ENCODE measurements at places on chromosomes 1 and 21.

- no peak for ATAC-seq
Measured at GRCh38 chr1:115880981-115881672, 40.2 kb upstream of the NHLH2 start.

DNA sequence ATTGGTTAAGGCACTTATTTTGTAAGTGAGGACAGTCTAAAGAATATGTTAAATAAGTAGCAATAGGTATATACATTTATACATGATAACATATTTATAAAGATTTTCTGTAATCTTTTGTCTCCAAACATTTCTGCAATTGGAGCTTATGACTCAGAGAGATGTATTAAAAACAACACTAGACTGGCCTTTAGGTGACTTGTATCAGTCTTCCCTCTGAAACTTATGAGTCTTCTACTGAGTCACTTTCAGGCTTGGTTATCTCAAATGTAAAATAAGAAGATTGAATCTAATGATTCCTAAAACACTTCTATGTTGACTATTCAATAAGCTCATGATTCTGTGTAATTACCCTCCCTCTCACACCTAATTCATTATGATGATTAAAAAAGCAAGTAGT lies 672.6 kb upstream of the NEGR1 start:
- no peak for ATAC-seq

DNA sequence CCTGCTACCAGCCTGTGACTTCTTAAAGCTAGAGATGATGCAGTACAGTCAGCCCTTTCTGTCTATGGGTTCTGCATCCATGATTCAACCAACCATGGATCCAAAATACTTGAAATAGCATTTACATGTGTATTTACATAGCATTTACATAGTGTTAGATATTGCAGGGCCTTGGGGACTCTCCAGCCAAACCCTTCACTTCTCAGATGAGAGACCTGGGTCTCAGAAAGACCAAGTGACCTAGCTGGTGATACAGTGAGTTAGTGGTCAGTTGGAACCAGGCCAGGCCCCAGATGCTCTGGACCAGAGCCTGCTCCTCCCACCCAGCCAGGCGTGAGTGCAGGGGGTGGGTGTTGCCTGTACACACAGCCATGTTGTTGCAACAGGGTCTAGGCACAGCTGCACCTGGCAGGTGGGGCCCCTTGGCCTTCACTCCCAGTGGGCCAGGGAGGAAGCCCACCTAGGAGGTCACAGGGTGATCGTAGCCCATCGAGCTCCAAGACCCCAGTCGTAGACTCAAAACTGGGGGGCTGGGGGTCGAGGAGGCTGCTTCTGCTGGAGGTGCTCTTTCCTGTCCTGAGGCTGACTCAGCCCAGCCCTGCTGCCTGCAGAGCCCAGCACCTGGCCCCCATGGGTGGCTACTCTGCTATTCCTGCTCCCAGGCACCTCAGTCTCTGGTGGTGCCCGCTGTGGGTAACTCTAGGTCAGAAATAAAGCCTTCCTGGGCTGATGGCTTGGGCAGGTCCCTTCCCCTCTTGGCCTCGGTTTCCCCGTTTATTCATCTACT lies 7.7 kb downstream of the TMEM61 start:
- ATAC-seq = no peak

- no peak for ATAC-seq
Measured at GRCh38 chr1:14253676-14254075, 344.8 kb upstream of the KAZN start.

GRCh38 chr1:65255035-65255655 lies 54.2 kb upstream of the DNAJC6 start:
- no peak for ATAC-seq

DNA sequence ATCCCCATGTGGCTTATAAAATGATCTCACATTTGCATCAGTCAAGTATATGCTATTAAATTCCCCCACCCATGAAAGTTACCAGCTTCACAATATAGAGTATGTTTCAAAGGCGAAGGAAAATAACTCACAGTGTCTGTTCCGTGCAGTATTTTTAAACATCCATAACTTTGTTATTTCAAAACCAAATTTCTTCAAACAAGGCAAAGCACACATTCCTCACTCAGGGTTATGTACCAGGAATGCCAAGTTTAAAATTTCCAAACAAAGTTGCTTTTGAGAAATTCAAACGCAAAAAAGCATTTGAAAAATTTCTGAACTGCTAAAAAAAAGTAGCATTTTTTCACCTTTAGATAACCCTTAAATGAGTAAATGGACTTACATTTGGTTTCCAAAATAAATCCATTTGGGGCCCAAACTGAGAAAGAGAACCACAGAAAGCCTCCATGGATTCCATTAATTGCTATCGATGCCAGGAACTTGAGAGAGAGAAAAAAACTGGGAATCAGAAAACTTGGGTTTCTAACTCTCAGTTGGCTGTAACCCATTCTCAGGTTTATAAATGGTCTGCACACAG lies 149.5 kb downstream of the SLC30A10 start:
- ATAC-seq = no peak

- no peak for ATAC-seq
Measured at GRCh38 chr1:14083706-14084105, 383.7 kb downstream of the PRDM2 start.

DNA sequence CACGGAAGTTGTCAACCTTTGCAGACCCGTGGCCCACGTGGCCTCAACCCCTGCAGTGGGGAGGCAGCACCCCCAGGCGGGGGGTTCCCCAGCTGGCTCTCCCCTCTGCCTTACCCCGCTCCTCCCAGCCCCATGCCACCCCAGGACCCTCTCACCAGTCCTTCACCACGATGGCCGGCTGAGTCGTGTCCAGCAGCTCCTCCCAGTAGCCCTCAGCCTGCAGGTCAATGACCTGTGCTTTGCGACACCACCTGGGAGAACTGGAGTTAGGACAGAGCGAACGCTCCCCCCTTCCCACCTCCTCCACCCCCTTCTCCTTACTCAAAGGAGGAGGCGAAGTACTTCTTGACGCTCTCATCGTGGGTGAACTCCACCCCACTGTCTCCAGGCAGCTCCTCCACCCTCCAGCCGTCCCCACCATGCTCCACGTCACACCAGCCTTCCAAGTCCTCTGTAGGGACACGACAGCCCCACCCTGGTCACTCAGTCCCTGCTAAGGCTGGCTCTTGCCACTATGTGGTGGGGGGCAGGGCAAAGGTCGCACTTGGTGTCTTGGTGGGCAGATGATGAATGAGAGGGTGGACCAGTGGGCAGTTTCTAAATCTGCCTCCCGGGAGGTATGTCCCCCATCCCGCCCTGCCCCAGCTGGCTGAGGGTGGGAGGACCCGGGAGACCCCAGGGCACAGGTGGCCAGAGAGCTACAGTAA lies 4.5 kb downstream of the FBXO2 start:
- ATAC-seq = no peak

DNA sequence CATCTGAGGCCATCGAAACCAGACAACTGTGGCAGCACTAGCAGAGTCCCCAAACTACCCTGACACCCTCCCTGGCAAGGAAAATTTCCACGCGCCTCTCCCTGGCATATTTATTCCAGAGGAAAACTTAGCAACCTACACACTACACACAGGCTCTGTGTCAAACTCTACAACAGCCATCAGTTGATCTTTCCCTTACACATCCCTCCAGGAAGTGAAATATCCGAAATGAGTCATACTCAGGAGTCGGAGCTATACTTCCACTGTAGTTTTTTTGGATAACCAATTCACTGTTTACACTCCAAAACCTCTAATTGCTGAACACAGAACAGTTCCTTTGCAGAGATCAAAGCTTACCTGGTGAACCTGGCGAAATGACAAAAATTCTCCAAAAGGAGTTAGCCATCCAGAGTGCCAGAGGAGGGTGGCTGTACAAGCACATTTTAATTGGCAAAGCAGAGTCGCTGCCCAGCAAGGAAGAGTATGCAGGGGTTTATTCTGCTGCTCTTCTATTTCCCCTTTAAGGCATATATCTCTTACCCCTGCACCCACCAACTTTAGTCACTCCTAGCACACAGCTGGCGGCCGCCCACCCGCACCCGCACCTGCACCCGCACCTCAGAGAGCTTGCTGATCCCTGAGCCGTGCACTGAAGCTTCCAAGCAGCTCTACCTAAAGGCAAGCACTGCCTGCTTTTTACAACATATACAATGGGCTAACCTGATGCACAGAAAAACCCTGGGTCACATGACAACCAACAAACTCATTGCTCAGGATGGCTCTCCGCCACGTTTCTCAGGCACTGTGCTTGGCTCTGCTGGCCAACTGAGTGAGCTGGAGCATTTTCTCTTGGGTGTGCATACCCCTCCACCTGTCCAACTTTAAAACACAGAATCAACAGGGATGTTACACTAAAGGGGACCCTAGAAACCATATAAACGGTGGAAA lies 54.9 kb downstream of the CAPZB start:
- ATAC-seq = no peak

- ATAC-seq = no peak
Measured at GRCh38 chr1:100613817-100614559, 76.0 kb downstream of the GPR88 start.

DNA sequence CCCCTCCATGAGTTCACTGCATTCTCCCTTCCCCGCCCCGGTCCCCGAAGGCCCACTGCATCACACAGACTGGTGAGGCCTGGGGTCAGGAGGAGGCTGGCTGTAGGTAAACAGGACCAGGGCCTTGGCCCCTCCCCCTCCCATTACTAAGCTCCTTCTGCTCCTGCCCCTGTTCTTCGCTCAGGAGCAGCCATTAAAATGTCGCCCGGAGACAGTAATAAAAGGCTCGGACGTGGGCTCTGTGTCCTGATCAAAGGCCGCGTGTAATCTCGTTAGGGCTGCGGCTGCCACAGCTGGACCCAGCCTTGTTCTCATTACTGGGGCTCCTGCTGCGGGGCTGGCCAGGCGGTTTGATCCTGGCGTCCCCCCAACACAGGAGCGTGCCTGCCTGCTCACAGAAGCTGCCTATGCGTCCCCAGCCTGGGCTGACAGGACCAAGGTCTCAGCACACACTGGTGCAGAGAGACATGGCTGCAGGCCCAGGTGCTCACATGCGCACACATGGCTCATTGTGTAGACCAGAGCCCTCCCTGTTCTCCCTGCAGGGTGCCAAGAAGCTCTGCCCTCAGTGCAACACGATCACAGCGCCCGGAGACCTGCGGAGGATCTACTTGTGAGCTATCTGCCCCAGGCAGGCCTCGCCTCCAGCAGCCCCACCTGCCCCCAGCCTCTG lies 24.0 kb downstream of the TMEM53 start:
- no peak for ATAC-seq

GRCh38 chr1:231091831-231092301 lies 51.8 kb upstream of the FAM89A start:
- no peak for ATAC-seq

GRCh38 chr1:93976711-93977597 lies 67.7 kb upstream of the GCLM start:
- ATAC-seq = no peak

DNA sequence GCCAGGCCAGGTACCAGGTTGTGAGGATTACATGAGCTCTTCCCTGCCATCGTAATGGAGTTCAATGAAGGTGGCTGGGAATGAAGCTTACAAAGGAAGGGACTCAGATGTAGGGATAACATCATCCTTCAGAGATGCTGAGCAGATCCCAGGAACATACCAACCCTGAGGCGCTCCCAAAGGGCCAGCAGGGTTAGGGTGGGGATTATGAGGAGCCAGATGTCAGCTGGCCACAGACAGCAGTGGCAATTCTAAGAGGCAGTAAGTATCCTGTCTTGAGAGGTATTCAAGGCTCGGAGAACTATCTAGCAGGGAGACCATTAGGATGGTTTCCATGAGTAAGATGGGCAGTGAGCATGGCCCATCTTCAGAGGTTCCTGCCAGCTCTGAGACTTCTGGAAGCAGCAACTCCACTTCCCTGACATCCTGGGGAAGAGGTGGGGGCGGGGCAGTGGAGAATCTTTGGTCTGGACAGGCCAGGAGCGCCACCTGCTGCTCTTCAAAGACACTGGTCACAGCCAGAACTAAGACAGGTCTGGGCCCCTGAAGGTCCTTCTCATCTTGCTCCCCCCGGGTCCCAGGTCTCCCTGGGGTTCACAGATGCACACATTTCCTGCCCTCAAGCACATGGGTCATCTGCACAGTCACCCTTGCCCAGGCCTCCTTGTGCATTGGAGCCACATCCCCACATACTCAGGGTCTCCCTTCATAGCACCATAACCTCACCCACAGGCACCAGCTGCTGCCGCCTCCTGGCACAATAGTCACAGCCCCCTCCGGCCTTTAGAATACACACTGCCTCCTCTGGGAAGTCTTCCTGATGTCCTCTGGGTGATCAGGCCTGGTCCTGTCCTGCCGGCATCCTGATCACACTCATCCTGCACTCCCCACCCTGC lies 2.7 kb upstream of the SDC3 start:
- ATAC-seq = peak; percentile 53

- ATAC-seq = no peak
Measured at GRCh38 chr1:43382027-43382779, 7.4 kb downstream of the MED8 start.

GRCh38 chr1:50986653-50987052 lies 16.6 kb downstream of the CDKN2C start:
- ATAC-seq = no peak

- ATAC-seq = no peak
Measured at GRCh38 chr1:66320231-66320630, 213.7 kb upstream of the SGIP1 start.

DNA sequence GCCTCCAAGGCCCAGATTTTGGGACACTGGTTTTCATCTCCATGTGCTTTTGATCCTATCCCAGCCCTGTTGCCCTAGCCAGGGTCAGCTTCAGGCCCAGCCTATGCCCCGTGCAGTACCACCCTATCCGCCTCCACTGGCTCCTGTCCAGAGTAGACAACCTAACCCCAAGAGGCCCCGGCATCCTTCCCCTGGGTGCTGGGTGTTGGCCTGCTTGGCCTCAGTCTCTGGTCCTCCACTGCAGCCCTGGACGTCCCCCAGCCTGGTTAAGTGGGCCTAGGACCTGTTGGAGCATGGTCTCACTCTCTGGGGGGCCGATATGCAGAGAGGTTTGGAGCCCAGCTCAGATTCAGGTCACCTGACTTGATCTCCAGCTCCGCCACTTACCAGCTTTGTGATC lies 1.6 kb downstream of the CSF3R start:
- ATAC-seq = no peak

GRCh38 chr1:156154317-156154749 lies 948 bp downstream of the SEMA4A start:
- ATAC-seq = peak; percentile 12

DNA sequence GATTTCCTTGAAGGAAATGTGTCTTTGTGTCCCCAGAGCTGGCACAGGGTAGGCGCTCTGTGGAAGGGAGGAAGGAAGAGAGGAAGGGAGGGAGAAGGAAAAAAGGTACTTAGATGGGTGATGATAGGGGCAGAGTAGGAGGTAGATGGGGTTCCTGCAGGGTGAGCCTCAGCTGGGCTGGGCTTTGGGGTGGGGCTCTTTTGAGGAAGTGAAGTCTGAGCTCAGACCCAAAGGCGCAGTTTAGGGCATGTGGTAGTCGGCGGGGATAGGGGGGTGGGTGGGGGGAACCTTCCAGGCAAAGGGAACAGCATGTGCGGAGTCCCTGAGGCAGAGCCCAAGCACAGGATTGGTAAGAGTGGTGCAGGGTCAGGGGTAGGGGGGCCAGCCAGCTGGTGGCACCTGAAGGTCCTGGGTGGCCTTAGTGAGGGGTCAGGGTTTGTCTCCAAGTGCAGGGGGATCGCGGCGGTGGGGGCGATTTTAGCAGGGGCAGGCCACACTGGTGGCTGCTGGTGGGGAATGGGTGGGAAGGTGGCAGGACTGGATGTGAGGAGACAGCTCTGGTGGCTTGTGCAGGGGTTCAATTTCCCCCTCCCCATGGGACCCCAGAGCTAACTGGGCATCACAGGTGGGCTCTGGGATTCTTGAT lies 8.4 kb upstream of the HTR6 start:
- no peak for ATAC-seq

- no peak for ATAC-seq
Measured at GRCh38 chr1:13483946-13484345, 29.9 kb downstream of the LRRC38 start.

- no peak for ATAC-seq
Measured at GRCh38 chr1:30406996-30407864, 316.2 kb downstream of the MATN1 start.
